ENCODE measurements at places on chromosomes 12 and 14.

DNA sequence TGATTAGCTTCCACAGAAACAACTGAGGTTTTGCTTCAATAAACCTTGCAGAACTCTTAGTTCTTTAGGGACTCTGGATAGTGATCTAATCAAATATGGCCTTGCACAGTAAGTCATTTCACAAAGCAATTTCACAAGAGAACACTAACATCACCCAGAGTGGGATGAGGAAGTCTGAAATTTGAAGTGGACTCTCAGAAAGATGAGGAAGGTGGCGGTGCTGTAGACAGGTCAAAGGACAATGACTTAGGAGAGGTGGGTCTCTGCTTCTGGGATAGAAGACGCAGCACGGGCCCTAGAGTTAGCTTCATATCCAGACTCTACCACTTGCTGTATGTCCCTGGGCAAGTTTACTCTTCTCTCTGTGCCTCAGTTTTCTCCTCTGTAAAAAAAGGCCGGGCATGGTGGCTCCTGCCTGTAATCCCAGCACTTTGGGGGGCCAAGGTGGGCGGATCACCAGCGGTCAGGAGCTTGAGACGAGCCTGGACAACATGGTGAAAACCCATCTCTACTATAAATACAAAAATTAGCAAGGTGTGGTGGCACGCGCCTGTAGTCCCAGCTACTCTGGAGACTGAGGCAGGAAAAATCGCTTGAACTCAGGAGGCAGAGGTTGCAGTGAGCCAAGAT lies 18.9 kb downstream of the FOS start:
- DNase-seq, result no peak

DNA sequence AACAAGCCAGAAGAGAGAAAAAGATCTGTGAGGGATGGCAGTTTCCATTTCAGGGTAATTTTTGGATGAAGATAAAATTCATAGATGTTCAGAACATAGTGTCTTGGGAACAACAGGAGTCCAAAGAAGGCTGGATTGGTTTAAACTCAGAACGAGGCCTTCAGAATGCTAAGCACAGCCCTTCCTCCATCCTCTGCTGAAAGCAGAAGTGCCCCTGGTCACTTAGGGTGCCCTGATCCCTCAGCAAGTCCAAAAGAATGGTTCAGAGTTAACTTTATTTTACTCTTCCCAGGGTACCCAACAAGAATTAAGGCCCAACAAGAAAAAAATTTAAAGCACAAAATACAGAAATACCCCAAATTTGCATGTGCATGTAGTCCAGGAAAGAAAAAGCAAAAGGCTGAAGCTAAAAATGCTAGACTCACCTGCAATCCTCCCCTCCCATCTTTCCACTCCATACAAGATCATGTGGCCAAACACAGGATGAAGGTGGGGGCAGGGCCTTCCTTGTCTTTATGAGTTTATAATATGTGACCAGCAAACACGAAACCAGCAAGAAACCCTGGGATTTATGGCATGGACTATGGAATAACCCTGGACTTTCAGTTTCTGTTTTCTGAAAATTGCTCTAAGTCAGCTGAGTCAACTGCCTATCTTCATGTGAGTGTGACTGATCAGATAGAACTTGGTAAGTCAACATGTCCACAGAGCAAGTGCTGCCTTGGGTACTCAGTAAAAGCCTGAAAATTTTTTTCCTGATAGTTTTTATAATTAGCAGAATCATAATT lies 21.2 kb downstream of the MAX start:
- DNase-seq, result no peak

DNA sequence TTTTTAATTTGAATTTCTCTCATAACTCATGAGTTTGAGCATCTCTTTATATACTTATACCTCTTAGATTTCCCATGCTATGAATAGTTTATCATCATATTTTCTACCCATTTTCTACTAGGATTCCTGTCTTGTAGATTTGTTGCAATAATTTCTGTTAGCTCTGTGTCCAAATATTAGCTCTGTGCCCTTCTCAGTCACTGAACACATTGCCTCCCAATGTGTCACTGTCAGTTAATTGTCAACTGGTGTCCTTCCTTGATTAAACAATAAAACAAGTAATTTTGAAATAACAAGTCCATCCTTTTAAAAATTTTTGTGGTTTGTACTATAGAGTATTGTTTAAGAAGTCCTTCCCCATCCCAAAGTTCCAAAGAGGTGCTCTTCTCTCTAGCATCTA lies 4.2 kb upstream of the PAH start:
- DNase-seq, result no peak

DNA sequence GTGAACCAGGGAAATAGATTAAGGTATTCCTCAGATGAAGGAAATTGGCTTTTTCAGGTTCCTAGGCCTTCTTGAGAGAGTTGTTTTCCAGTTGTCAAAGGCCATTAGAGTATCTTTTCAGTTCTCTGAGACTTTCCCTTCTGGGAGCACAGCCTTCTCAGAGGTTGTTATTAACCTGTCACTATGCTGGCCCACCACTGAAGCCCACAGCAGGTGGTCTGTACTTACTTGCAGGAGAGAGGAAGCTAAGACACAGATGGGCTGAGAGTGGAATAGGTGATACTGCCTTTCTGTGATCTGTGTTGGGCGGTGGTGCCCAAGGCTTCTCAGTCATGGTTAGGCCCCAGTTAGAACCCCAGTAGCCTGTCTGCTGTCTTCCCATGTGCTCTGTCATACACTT lies 22.8 kb upstream of the GALNT16 start:
- no peak for DNase-seq
